ENCODE measurements at places on chromosomes 3 and 15.

DNA sequence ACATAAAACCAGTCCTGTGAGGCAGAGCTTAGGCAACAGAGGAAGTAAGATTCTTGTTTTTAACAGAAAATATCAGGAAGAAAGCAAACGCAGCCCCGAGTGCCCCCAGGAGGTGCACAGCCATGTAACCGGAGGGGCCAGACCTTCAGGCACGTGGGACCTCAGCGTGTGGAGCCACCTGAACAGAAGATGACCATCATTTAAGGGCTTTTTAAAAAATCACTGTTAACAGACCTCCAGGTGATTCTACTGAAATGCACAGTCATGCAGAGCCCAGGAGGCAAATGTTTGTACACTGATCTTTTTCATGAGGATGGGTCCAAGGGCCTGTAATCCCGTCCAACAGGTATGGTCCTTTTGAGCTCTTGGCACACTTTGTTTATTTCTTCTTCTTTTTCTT is 38.8 kb downstream of the SPG21 start:
- DNase-seq, result no peak

DNA sequence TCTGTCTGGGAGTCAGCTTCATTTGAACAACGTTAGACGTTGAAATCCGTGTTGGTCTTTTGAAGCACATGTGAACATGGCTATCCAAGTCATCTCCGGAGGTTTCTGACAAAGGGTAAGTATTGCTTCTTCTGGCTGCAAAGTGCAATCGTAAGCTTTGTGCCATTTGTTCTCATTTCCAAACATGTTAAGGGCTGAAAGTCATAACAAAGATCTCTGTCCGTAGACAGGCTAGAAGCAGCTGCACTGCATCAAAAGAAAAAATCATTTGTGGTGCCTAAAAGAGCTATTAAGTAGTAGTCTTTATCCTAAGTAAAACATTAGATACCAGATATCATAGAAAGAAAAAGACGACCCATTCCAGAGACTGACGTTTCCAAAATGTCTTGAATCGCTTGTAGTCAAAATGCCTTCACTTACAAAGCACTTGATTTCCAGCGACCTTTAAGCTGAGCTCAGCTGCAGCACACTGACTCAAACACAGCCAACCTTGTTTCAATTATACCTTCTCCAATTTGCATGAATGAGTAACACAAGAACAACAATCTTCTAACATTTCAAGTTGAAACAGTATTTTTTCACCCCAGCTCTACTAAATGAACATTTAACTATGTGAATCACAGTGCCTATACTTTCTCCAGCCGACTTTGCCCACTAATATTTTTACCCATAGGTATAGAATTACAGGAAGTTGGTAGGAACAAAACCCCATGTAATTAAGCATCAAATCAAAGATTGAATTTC is 76.6 kb downstream of the NEDD4 start:
- DNase-seq, result no peak

- no peak for DNase-seq
Measured at GRCh38 chr15:75844629-75845335, 1.5 kb downstream of the UBE2Q2 start.

GRCh38 chr15:98838387-98839259 is 169.0 kb downstream of the PGPEP1L start:
- DNase-seq, result no peak

DNA sequence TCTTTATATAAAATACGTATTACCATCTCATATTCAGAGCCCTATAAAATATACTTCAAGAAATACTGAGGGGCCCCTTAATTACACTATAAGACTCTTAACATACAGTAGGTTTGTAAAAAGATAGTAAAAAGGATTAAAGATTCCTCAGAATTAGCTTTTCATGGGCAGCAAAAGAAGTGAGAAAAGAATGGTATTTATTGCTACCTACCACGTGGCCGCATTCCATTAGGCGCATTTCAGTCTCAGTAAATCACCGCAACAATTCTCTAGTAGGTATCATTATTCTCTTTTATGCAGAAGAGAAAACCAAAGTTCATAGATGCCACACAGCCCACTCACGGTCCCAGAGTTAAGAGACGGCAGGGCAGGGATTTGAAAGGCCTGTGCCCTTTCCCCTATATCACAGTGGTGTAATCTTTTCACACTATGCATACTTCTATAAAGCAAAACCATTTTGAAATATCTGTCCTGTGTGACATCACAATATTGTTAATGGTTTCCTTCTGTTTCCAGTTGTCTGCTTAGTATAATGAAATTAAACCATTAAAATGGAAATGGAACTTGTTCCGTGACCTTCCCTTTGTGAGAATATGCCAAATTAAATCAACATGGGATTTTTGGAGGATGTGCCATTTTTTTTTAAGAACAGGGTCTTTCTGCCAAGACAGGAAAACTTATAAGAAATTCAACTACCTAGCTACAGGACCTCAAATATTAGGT is 1072.2 kb downstream of the FHIT start:
- DNase-seq, result no peak

DNA sequence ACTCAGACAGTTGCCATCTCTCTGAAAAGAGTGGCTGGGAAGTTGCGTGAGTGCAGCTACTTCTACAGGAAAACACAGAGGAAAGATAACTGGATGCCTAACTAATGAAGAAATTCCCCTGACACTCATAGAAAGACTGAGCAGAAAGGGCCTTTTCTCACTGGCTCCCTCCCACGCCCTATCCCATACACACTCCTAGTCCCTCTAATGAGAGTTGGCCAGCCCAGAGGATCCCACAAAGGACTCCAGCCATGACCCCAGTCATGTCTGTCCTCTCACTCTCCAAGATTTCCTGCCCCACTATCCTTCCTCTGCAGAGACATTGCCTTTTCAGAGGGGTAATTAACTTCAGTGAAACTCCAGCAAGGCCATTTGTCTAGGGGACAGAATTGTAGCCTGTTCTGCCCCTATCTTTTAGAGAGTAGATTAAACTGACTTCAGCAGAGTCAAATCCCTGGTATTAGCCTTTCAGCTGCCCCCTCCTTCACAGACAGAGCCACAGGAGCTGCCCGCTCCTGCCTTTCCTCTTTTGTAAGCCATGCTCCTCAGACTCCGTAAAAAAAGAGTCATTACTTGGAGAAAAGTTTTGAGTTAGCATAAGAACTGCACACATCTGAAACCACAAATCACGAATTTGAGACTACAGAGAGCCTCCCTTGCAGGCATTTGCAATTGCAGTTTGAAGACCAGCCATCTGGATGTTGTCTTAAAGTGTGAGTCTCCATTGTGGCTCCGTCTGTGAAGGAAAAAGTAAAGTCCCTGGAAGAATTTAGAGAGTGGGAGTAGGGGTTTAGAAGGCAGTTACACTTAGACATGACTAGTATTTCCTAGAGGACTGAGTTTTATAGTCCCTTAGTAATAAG is 129.1 kb upstream of the SEMA6D start:
- DNase-seq, result no peak

GRCh38 chr15:52421029-52421428 is 107.7 kb downstream of the MYO5A start:
- DNase-seq, result no peak

DNA sequence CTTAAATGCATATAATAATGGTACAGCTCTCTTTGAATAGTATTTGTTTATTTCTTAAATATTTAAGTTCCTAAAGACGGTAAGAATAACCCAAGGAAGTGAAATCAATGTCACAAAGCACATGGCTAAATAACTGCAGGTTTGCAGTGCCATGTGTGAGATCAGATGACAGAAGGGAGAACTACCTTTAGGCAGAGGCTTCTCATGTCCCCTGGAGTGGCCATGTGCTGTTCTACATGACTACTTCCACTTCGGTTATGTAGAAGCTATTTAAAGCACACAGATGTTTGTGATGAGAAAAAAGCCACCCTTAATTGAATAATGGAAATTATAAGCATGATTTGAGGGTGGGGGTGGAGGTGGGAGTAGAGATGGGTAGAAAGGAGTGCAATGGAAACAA is 109.1 kb downstream of the UBE3A start:
- DNase-seq, result no peak

DNA sequence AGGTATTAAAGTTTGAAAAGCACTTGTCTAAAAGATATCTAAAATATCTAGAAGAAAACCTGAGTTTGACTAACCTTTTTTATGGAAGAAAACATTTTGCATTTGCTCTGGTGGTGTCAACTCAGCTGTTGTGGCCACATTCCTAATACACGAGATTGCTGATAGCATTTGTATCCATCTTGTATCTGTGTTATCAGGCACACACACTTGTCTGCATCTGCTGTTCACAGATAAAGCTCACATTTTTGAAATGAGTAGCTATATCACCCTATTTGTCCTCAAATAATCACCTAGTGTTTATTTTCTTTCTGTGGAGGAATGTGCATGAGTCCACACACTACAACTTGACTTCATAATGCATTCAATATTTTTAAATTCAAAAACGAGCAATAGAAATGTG is 632.3 kb upstream of the NR2F2 start:
- DNase-seq, result no peak

GRCh38 chr3:120894316-120895057 is 13.5 kb upstream of the STXBP5L start:
- no peak for DNase-seq

- no peak for DNase-seq
Measured at GRCh38 chr3:13613343-13614190, 64.6 kb downstream of the FBLN2 start.

DNA sequence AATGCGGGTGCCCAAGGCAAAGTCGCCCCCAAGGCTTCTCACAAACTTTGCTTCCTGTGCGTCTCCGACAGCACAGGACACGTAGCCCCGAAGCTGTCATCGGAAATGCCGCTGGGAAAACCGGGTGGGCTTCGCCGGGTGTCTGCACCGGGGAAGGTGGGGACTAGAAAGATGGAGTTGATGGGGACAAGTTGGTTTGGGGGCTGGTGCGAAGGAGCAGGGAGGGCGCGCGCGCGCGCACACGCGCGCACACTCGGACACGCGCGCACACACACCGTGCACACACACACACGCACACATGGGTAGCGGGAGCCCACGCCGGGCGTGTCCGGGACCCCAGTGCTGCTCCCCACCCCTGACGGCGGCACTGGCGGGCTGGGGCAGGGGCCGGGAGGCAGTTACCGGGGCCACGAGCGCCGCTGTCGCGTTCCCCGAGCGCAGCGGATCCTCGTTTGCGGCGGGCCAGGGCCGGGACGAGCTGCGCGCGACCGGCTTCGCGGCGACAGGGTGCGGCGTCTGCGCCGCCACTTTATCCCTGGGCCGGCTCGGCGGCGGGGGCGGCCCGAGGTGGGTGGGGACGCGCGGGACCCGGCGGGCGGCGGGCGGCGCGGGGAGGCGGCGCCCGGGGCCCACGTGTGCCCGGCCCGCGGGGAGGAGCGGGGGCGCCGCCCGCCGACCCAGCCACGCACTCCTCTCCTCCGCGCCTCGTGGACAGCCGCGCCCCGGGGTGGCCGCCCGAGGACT is 539 bp upstream of the MGLL start:
- DNase-seq, result no peak

GRCh38 chr3:100316641-100317069 is 17.9 kb upstream of the NIT2 start:
- no peak for DNase-seq

GRCh38 chr3:65348398-65348995 is 660.7 kb upstream of the ADAMTS9 start:
- DNase-seq, result no peak

DNA sequence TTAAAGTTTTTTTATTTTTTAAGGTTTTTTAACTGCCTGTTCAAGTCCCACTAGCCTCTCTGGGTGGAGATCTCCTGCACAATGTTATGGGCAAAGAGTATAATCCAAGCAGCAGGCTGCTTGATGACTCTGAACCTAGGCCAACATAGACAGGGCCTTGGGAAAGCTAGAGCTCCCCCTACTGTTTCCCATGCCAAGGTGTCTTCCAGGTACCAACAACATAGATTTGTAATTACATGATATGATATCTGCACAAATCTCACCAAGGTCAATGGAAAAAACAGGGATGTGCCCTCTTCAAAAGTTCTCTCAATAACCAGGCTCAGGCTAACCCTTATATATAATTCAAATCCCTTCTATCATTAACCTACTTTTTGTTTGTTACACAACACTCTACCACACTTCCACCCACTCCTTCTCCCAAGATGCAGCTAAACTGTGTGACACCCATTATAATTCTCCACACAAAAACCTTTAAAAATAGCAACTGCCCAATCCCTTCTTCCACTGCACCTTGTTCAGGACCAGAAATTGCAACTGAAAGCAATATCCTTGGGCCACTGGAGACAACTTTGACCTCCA is 43.8 kb downstream of the RBM15B start:
- DNase-seq, result no peak

DNA sequence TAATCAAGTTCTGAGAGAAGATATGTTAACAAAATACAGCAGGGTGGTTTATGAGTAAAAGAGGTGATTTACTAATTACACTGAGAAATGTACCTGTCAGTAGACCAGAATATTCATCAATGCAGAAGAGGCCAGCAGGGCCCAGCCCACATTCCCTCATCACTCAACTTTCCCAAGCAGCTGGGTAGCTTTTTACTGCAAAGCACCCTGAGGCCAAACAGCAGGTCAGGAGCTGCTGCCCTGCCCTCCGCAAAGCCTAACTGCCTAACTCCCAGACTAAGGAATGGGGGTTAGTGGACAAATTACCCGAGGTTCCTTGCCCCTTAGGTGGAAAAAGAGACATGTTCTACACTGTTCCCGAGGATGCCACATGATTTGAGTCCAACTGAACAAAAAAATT is 108.2 kb downstream of the TBL1XR1 start:
- no peak for DNase-seq

DNA sequence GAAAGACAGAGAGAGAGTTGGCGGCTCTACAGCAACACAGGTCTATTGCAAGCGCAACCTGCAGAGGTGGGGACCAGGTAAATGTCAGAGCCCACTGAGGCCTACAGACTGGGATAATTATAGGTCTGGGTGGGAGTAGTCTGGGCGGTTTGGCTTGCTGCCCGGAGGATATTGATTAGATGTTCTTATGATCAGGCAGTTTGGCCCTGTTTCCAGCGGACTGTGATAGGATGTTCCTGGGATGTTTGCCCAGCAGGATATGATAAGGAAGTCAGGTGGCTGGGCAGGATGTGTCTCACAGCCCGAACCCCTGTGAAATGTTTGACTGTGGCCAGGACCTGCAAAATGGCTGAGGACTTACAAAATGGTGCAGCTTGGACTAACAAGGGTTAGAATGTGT is 364.9 kb downstream of the NAALADL2 start:
- DNase-seq, result no peak

GRCh38 chr3:170746175-170746942 is 123.6 kb downstream of the RPL22L1 start:
- DNase-seq, result no peak

DNA sequence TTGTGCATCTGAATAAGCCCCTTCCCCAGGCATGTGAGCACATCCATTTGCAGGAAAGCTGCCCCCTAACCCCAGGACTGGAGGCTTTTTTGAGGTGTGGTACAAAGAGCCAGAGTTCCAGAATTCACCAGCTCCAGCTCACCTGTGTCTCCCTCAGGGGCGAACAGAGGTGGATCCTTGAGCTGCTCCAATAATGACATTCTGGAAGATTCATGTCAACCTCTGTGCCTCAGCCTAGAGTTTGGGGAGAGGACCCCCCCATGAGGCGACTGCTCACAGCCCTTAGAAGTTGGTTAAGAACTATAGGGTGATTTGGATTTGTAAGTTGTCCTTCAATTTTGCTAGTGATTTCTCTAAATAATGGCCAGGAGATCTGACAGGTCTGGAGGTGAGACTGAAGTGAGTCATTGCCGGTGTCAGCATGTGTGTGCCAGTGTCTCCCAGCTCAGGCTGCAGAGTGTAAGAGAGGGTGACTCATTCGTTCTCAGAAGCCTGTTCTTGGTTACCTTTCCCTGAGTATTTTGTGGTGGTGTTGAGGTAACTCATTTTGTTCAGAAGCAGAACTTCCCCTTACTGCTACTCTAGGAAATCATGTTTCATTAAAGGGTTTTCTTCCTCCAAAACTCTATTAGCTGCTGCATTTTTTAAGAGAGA is 136.9 kb upstream of the TOPAZ1 start:
- DNase-seq, result no peak
